ENCODE measurements at places on chromosomes 5 and 9.

- peak; percentile 59 for DNase-seq
Observed at GRCh38 chr9:104177003-104177611, 83.0 kb downstream of the SMC2 start.

DNA sequence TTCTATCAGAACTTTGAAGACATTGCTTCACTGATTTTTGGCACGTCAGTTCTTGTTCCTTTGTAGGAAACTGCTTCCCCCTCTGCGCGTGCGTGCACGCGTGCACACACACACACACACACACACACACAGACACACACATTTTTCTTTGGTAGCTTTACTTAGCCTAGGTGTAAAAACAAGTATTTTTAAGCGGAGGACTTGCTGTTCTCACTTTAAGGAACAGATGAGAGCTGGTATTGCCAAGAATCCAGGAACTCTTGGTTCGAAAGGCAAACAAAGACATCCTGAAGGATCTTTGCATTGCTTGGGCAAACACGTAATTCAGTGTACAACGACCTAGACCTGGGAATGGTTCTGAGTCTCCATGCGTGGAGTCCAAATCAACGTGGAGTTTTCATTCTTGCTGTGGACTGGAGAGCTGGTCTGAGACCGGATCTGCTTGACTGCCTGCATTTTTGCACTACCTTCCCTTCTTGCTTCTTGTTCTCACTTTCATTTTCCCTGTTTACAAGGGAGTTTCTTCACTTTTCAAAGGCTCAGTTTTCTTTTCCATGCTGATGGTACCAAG lies 8.2 kb downstream of the TMEM268 start:
- no peak for DNase-seq

DNA sequence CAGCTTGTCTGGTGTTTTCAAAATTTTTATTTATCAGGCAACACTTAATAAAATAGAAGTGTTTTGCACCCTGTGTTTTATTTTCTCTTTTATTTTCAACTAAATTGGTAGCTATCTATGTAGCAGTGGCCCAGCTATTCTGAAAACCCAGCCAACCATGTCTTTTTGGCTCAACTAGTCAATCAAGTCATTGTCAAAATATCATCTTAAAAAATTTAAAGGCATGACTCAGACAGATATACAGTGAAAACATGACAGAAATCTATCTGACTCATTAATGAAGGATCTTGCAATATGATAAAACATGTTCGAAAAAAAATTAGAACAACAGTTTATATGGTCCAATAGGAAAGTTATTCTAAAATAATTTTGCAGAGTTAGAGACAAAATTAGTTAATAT lies 75.1 kb downstream of the HSD17B4 start:
- DNase-seq, result no peak

DNA sequence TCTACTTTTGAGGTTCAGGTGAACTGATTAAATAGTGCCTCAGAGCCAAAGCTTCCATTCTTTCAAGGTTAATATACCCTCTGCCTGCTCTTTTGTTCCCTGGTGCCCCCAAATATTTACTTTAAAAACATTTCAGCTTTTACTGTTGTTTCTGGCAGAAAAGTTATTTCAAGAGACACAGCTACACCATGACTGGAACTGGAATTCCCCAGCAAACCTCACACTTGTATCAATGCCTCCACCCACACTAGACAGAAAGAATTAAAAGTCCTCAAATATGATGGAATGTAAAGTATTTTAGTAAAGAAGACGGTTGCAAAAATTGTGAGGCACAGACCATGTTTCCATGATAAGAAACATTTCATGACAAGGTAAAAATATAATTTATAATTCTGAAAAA lies 720.2 kb upstream of the TYRP1 start:
- no peak for DNase-seq

GRCh38 chr9:126694206-126695081 lies 80.7 kb downstream of the LMX1B start:
- no peak for DNase-seq

DNA sequence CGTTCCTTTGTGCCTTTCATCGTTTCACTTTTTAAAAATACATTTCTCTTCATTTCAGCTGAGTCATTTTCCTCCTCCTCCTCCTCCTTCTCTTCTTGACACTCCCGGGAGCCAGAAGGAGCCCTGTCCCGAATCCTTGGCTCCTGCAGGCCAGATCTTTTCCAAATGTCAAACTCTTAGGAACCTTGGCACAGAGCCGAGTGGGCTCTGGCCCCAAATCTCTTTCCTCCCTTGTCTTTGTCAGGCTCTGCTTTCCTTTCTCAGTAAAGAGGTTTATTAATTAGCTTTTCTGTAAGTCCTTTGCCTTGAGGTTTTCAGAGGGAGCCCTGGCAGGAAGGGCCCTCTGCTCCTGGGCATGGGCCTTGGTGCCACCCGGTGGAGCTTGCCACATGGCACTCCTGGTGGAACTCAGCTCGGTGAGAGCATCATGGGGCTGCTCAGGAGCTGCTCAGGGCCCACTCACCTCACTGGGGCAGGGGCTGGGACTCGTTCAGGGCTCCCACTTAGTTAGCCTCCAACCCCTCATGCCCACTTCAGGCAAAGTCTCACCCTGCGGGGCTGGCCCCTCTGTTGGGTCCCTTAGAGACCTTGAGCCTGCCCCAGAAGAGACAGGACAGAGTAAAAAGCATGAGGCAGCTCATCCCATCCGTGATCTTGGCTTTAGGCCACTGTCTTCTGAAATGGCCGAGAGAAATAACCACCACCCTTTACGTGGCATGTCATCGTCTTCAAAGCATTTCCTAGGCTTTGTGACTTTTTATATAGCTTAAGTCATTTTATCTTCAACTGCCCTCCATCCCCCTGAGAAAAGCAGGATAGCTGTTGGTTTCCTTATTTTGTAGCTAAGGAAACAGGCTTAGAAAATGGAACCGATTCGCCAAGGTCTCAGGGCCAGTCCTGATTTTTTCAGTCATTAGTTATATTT lies 17.1 kb downstream of the STC2 start:
- DNase-seq, result no peak

GRCh38 chr9:119634006-119634405 lies 264.8 kb upstream of the BRINP1 start:
- DNase-seq, result no peak

DNA sequence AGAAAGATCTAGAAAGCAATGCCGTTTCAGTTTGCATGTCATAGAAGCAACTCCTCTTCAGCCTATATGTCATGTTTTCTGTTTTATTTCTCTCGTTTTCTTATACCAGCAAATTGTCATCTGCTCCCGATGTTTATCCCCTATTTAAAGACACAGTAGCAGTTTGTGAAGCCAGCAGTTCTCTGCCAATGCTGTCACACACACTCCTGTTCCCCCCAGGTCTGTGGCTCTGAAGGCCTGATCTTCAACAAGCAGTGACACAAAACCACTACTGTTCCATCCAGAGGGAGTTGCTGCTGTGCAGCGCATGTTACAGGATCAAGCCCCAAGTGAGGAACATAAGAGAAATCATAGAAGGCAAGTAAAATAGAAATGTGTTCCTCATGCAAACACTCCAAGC lies 364.1 kb upstream of the SLC30A5 start:
- no peak for DNase-seq

GRCh38 chr5:67201897-67202549 lies 5.4 kb upstream of the CD180 start:
- no peak for DNase-seq

DNA sequence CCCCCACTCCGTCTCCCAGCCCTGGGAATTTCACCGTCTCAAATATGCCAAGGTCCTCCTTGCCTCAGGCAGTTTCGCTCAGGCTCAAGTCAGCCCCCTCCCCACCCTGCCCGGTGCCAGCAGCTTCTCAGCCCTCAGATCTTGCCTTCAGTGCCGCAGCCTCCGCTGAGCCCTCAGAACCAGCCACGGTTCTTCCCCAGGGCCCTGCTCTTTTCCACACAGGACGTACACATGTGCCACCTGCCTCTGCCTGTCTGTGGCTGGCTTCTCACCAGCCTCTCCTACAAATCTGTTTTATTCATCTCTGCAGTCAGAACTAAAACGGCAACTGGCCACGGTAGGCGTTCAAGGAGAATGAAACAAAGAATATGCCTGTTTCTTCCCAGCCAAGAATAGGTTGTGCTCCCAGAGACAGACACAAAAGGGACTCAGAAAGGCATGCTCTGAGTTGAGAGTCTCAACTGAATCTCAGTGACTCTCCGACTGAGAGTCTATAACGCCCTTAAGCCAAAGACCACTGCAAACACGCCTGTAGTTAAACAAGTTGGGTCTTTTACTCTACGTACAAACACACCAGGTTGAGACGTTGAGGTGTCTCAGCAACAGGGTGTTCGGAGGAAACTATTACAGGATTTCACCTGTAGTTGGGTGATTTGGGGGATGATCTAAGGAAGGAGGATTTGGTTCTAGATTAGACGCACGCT lies 10.6 kb upstream of the GRIN1 start:
- no peak for DNase-seq

GRCh38 chr5:76333571-76333970 lies 69.5 kb upstream of the IQGAP2 start:
- DNase-seq, result no peak

- no peak for DNase-seq
Observed at GRCh38 chr5:101673120-101673519, 623.0 kb downstream of the SLCO4C1 start.

DNA sequence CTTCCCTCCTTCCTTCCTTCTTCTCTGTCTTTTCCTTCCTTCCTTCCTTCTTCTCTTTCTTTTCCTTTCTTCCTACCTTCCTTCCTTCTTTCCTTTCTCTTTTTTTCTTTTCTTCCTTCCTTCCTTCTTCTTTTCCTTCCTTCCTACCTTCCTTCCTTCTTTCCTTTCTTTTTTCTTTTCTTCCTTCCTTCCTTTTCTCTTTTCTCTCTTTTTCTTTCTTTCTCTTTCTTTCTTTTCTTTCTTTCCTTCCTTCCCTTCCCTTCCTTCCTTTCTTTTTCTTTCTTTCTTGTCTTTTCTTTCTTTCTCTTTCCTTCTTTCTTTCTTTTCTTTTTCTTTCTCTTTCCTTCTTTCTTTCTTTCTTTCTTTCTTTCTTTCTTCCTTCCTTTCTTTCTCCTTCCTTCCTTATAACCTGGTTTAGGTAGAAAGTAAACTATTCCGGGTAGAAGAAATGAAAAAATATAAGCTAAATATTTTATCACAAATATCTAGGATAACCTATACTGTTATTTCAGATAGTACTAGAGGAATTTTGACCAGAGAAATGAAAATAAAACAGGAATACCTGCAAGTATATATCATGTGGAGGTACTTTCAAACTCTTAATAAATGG lies 1741.8 kb upstream of the CDH9 start:
- DNase-seq, result no peak

DNA sequence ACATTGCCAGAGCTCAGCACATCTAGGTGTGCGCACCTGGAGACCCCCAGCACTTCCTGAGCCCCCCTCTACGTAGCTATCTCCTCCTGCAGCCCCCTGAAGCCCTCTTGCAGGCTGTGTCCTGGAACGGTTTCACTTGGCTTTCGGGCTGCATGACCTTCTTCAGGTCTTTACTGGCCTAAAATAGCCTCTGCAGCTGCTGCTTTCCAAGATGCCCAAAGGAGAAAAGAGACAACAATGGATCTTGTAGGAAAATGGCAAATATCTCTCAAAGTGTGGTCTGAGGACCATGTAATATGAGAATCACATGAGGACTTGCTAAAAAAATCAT lies 6.6 kb upstream of the ERMP1 start:
- DNase-seq, result no peak

GRCh38 chr9:34437006-34437925 lies 21.1 kb downstream of the FAM219A start:
- peak; percentile 33 for DNase-seq

GRCh38 chr9:72650206-72650605 lies 128.8 kb downstream of the TMC1 start:
- DNase-seq, result no peak
